HS-27A (cell line): ENCODE measurements at places on chromosomes 13 and 19.

GRCh38 chr19:33197591-33198000 lies 3.5 kb downstream of the LRP3 start:
- DNase-seq, result no peak

DNA sequence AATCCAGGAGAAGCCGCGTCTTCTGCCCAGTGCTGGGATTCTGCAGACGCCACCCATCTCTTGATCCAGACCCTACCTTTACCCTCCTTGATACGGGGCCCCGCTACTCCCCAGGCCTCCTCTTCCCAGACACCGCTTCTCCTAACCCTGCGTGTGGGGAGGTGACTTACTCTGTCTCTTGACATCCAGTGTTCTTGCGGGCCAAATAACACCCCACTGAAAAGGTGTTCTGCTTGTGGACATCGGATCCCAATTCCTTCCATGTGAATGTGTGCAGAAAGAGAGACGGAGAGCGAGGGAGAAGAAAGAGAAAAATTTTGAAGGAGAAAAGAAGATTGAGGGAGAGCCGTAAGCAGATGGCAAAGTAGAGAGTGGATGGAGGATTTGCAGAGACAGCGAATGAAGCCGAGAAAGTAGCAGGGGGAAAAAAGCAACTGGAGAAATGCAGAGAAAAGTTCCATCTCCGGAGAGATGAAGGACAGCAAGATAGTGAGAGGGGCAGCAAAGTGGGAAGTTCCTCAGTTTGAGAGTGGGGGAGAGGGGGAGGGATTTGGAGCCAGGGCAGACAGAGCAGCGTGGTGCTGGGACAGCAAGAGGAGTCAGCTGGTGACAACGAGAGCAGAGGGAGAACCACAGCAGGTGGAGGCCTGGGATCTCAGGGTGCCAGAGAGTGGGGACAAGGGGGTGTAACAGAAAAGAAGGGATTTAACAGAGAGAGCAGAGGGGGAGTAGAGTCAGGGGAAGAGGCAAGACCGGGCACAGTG lies 814 bp downstream of the ZNF480 start:
- DNase-seq, result no peak

DNA sequence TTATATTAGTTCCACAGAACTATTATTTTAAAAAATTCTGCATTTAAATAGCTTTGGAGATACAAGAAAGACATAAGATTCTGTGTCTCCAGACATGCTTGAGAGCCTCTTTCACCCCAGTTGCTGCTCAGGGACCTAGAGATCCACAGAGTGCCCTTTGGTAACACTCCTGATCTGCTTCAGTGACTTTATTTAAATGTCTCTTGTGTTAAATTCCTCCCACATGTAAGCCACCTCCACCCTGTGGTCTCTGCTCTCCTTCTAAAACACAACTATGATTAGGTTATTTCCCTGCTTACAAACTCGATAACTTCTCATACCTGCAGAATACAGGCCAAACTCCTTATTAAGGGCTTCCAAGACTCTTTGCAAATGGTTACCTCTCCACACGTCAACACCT lies 141.0 kb downstream of the RFC3 start:
- no peak for DNase-seq

DNA sequence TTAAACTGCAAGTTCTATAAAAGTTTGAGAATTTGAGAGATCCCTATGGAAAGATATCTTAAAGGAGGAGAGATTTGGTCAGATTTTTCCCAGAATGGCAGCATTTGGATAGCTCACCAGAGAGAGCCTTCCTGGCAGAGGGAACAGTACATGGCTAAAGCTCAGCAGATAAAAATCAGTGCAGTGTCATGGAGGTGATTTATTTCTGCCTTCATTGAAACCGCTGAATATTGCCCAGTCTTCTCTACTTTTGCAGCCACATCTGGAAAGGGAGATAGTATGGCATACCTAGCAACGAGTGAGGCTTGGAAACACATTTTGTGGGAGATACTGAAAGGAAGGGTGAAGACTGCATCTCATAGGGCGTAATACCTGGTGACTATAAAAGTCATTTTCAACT lies 155.2 kb downstream of the RFC3 start:
- no peak for DNase-seq

DNA sequence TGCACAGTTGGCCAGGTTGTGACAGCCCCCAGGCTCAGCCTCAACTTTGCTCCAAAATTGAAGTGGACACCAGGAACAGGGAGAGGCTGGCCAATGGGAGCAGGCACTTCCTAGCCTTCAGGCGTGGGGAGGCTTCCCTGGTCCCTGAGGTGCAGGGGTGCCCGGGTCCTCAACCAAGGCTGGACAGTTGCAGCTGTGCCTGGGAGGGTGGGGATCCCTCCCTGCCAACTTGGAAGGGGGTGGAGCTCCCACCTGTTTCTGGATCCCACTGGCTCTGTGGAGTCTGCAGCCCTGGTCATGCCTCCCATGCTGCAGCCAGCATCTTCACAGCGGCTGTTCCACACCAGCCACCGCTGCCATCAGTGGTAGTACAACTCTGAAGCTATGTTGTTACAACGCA lies 502.8 kb upstream of the SLITRK5 start:
- no peak for DNase-seq

- no peak for DNase-seq
Measured at GRCh38 chr19:19006213-19006612, 27.1 kb downstream of the SUGP2 start.
